Muscle of back (tissue), 13 donors: ENCODE measurements at places on chromosomes 11 and 22. TPM values are rescaled to one million over a fixed set of nuclear protein-coding genes. Genes with fewer than 3 reads are reported as not detected.

DNA sequence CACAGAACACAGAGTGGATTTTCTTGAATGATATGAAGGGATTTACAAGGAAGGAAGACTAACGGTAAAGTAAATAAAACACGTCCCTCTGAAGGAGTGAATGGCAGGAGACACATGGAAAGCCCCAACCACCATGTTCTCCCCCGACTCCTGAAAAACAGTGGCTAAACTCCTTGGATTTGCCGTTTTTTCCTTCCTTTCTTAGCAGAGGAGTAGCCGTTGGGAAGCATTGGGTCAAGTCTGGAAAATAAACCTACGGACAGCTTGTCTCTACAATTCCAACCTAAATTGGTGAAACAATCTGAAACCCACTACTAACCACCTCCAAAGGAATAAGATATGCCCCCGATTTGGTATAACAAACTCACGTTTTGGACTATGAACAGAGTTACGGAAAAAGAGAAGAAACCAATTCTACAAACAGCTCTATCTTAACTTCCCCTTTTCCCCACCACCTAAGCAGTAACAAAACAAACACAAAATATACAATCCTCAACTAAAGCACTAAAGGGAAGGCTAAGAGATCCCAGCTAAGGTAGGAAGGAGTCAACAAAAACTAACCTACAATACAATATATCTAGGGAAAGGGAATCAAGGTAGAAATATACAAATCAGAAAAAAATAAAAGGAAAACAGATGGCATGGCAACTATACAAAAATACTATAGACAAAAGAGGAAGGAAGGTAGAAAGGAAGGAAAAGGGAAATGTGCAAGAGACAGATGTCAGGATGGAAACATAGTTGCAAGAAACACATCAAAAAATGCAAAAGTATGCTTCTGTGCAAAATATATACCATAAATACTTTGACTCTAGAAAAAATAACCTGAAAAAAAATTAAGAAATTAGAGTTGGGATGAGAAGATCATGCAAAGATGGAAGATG is 43.8 kb upstream of the LYVE1 start:
- no peak for DNase-seq

DNA sequence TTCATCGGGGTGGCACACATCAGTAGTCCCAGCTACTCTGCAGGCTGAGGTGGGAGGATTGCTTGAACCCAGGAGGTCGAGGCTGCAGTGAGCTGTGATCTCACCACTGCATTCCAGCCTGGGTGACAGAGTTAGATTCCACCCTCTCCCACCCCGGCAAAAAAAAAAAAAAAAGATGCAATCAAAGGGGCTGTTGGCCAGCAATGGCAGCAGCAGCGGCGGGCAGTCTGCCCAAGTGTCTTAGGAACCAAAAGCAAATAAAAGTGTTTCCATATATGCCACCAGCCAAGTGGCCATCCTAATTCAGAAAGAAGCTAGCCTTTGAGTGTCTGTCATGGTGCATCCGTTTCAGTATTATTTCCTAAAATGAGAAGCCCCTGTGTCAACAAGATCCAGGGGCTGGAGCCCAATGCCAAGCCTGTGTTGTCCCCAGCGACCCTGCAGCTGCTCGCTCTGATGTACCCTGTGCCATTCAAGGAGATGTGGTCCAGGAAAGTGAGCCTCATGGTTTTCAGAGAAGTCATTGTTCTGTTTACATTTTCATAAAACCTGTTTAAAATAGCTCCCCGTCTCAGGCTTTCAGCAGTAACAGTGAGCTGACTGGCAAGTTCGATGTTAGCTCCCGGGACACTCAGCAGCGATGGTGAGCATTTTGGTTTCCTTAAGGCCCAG is 12.5 kb downstream of the CDPF1 start:
- no peak for DNase-seq

DNA sequence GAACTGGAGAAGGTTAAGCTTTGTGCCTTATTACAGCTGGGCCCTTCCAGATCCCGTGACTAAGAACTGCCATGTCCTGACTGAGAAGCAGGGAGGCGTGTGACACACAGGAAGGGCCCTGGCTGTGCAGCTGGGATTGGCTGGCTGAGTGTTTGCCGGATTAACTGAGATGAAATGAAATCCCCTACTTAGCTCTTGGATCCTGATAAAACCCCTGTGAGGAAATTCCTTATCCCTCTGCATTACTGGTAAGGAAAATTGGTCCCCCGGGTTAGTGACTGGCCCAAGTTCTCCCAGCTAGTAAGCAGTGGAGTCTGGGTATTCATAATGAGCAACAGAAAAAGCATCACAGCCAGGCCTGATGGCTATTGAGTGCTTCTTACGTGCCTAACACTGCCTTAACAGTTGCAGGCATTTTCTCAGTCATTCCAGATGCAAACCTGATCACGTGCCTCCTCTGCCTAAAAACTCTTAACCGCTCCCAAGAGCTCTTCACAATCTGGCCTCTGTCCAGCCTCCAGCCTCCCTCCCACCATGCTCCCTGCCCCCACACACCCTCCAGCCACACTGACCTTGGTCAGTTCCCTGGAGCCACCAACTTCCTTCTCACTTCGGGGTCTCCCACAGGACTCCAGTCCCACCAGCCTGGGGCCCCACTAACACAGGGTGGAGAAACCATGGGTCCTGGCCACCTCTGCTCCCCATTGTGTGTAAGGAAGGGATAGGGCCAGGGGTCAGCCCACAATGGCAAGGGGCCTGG is 37.8 kb downstream of the ARRB1 start:
- peak; percentile 82 for DNase-seq

The SLC35F2 gene
- polyA plus RNA-seq, result 5.4 TPM
